GM13977 (cell line): ENCODE measurements at places on chromosomes 2 and 18.

DNA sequence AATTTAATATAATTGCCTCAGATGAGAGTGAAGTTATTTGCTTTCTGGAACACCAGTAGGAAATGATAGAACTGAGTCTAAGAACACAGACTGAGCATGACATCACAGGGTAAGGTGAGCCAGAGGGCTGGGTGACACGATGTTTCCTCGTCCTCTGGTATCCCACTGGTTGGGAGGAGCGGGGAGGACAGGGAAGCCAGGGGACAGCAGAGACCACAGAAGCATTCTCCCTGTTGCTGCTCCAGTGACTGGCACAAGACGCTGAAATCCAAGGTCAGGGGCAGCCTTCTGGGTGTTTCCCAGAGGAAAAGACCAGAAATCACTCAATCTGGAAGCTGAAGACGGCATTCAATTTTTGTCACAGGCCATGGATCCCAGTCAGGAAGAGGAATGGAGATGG is 363.4 kb upstream of the SOX11 start:
- DNase-seq = no peak

DNA sequence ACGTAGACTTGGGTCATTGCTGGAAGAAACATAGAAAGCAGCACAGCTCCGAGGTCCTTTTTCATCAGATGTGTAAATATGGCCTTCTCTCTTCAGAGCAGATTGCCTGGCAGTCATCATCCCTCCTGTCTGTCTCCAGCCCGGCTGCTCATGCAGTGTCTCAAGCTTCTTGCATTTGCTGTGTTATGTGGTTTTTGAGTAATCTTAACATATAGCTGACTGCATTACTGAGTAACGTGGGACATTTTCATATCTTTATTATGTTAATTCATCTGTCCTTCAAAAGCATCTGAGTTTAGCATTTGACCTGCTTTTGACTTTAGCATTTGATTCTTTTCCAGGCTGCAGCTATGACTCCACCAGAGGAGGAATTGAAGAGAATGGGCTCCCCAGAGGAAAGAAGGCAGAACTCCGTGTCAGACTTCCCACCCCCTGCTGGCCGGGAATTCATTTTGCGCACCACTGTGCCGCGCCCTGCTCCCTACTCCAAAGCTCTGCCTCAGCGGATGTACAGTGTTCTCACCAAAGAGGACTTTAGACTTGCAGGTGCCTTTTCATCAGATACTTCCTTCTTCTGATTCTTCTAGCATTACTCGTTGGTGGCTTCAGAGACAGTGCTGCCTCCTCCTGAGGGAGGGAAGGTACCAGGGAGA is 116.2 kb downstream of the RAB3GAP1 start:
- DNase-seq = no peak

DNA sequence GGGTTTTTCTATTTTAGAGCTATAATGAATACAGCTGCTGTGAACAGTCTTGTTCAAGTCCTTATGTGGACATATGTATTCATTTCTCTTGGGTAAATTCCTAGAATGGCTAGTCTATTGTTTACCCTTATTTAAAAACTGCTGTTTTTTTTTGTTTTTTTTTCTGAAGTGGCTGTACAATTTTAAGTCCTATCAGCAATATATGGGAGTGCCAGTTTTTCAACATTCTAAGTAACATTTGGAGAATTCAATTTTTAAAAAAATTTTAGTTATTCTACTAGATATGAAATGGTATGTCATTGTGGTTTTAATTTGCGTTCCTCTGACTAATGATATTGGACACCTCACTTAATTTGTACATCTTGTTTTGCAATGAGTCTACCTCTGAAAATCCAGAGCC is 349.7 kb downstream of the SATB2 start:
- no peak for DNase-seq

DNA sequence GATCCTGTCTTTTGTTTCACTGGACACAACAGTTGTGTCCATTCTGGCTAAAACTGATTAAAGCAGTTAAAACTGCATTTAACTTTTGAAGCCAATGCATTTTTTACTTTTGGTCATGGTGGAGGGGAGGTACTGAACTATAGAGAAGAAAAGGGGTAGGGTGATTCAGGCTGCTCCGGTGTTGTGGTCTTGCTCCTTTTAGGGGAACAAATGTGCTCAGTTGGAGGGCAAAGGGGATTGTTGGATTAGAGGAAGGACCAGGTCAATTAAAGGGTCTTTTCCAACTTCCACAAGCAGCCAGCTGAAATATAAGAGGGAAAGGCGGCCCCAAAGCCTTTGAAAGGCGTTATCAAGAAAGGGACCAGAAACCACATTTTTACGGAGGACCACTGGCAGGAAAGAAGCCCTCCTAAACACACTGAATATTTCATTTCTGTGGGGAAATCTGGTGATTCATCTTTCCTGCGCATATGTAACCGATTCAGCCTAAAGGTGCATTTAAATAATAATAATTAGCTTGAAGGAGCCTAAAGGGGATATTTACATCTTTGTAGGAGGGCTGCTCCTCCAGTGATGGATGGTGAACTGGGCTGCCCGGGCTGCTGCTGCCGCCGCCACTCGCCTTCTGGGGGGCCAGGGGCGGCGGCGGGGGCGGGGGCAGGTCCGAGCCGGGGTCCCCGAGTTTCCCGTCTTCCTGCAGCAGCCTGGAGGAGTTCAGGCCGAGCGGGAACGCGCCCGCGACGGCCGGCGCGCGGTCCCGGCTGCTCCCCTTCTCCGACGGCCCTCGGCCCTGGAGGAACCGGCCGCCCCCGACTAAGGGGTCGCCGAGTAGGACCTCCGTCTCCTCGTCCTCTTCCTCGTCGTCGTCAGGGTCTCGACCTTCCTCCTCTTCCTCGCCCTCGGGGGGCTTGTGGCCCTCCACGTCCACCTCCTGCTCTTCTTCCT is 5.2 kb downstream of the SKOR2 start:
- DNase-seq = no peak

DNA sequence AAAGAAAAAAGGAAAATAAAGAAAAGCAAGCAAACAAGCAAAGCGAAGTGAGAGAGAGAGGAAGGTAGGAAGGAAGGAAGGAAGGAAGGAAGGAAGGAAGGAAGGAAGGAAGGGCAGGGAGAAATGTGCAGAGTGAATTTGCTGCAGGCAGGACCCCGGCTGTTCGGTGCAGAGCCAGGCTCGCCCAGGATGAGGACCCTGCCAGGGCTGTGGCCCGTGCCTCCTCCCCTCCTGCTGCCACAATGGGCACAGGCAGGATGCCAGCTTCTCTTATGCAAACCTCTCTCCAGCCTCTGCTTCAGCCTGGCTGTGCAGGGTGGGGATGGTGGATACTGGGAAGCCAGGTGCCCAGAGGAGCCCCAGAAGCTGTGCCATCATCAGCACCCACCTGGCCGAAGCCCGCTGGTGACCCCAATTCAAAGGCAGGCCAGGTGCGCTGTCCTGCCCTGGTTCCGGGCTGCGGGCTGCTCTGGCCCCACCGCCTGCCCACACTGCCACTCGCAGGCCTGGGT is 3.2 kb downstream of the GPR17 start:
- no peak for DNase-seq

- no peak for DNase-seq
Measured at GRCh38 chr2:105338020-105338385, 663 bp downstream of the C2orf49 start.

- no peak for DNase-seq
Measured at GRCh38 chr2:19158211-19158610, 200.2 kb downstream of the OSR1 start.

DNA sequence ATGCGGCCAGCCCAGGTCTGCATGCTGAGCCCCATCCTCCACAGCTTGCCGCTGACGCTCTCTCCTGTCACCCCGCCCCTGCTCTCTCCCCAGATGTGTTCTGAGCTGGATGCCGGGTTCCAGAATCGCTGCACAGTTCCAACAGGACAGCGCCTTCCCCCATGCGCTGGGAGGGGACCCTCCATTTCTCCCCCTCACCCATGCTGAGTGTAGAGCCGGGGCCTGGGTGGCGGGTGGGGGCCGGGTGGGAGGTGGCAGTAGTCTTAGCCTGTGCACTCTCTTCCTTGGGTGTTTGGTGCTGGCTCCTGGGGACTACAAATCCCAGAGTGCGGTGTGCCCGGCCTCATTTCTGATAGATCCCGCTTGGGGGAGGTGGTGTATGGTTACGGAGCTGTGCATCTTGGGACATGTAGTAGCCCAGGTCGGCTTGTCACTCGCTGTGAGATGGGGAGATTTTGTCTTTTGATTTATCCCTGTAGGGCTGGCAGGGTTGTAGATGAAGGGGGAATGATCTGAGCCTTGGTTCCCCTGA is 6.8 kb downstream of the DNAJB2 start:
- no peak for DNase-seq

GRCh38 chr18:22378672-22379282 is 38.9 kb downstream of the CTAGE1 start:
- no peak for DNase-seq

DNA sequence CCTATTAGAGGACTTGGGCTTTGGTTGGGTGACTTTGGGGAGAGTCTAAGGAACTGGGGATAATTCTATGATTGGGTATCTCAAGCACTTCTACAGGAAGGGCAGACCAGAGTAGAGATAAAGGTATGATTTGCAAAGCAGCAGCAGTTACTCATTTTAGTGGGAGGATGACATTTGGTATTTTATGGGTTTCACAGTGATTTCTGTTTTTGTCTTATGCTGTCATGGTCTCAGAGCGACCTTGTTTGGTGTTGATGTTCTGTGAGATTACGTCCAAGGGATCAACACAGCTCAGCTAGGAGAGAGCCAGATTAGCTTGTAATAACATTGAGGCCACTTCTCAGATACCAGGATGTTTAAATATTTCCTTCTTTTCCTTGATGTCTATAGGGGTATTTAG is 18.2 kb downstream of the TTR start:
- no peak for DNase-seq

DNA sequence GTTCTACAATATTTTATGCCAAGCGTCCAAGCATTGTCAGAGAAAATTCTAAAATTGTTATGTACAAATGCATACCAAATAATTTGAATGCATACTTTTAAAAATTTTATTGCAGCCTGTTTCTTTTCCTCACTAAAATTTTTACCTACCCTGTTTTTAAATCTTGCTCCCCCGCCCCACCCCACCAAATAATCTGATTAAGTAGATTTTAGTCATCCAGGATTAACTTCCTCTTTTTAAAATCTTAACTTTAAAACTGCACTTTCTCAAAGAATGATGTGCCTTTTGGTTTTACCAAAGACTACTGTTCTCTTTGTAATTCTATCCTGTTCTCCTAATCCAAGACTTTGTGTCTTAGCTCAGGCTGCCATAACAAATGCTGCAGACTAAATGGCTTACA is 269.4 kb upstream of the FN1 start:
- no peak for DNase-seq

- no peak for DNase-seq
Measured at GRCh38 chr2:225400060-225400511, 576 bp downstream of the NYAP2 start.

GRCh38 chr2:104539649-104540048 is 314.3 kb upstream of the POU3F3 start:
- no peak for DNase-seq
